ENCODE measurements at places on chromosomes 4 and X.

DNA sequence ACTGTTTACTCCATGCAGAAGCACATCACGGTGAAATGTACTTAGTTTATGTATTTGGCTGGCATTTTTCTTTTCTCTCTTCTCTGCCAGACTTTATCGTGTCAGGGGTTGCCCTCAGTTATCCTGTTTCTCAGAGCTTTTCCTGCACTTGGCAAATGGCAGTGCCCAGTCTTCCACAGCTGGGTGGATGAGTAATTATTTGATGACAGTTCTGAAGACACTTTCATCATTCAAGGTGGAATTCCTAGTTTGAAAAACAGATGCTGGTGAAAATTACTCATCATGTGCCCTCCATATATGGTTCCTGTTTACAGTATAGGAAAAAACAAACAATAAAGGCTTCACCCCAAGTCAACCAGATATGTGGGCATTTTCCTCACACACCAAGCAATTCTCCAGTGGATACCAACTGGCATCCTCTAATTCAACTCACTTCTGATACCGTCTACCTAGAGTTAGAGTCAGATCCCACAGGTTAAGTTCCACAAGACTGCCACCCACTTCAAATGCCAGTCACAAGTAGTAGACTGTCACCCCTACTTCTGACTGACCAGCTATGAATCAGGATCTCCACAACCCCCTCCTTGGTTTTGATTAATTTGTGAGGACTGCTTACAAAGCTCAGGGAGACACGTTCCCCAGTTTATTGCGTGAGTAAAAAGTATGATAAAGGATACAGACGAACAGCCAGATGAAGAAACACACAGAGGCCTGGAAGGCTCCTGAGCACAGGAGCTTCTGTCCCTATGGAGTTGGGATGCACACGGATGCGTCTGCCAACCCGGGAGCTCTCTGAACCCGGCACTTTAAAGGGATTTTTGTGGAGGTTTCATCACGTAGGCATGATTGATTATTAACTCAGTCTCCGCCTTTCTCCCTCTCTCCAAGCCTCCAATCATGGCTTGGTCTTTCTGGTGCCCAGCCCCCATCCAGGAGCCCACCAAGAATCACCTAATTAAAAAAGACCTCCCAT, 72.9 kb downstream of the CLDN34 start:
- DNase-seq: no peak

DNA sequence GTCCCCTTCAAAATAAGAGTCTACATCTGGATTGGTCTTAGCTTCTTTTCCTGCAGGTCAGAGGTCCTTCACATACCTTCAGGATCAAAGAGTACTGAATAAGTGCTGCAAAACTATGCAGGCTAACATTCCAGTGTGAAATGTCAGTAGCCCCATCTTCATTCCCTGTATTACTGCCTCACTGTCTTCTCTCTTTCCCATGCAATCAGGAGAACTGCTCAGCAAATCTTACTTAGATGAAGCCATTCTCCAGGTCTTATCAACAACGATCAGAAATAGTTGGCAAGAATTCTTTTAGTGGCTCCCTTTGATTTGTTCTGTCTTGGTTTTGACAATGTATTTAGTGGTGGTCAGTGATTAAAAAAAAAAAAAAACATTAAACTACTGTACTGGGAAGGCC, 26.0 kb upstream of the IQCM start:
- DNase-seq: no peak

DNA sequence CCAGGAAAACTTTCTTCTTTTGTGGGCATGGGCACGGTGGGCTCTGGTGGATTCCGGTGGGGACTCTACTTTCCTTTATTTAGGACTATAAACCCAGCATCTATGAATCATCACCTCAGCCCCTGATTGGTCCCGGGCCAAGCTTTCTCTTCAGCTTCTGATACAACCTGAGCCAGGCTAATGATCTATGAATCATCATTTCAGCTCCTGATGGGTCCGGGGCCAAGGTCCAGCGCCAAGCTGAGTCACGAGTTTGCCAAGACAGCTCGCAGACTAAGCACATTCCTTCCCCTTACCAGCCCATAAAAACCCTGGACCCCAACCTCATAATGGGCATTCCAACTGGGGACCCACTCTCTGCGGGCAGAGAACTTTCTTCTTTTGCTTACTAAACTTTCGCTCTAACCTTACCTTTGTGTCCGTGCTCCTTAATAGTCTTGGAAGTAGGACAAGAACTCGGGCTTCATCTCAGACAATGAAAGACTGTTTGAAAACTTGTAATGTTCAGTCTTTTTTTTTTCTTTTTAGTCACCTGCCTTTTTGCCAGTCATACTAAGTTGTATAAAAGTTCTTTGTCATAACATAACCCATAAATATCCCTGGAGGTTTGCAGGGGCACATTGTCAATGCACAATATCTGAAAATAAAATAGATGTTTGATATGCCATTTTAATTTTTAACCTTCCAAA, 904.9 kb upstream of the EPHA5 start:
- DNase-seq: no peak

DNA sequence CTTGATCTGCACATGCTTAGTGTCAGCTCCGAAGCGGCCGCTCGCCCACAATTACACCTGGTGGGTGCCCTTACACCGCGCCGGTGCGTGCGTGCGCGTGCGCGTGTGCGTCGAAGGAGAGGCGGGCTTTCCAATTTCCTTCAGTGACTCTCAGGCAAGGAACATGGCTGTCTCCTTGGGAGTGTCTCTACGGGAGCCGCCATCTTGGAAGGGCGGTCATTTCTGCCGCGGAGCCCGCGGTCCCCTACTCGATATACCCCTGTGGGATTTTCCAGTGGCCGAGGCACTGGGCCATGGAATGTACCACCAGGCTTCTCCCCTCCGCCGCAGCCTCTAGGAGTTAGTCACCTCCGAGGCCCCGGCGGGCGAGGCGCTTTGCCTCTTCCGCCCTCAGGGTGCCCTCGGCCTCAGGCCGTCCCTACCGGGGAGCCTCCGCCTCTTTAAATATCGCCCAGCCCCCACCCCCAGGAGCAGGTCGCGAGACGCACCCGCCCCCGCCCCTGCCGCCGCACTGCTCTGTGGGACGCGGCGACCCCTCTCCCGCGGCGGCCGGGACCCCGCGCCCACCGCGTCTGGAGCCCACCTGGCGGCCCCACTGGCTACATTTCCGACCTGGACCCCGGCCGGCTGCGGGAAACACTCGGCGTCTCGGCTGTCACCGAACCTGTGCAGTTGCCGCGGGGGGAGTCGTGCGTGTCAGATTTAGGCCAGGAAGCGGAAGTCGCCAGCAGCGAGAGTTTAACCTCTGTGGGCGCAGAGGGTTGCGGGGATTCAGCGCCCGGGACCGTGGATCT, at the start of gene ZNF41:
TSS of gene ZNF41 (minus strand) at position 711 of the 794 bp plus-strand sequence. CDS start 15,741 bp downstream, outside the sequence.
- peak; percentile 75 for DNase-seq

GRCh38 chr4:10212400-10212799, 95.8 kb upstream of the WDR1 start:
- no peak for DNase-seq

- DNase-seq: no peak
Measured at GRCh38 chrX:52217494-52218160, 32.9 kb downstream of the MAGED4 start.

DNA sequence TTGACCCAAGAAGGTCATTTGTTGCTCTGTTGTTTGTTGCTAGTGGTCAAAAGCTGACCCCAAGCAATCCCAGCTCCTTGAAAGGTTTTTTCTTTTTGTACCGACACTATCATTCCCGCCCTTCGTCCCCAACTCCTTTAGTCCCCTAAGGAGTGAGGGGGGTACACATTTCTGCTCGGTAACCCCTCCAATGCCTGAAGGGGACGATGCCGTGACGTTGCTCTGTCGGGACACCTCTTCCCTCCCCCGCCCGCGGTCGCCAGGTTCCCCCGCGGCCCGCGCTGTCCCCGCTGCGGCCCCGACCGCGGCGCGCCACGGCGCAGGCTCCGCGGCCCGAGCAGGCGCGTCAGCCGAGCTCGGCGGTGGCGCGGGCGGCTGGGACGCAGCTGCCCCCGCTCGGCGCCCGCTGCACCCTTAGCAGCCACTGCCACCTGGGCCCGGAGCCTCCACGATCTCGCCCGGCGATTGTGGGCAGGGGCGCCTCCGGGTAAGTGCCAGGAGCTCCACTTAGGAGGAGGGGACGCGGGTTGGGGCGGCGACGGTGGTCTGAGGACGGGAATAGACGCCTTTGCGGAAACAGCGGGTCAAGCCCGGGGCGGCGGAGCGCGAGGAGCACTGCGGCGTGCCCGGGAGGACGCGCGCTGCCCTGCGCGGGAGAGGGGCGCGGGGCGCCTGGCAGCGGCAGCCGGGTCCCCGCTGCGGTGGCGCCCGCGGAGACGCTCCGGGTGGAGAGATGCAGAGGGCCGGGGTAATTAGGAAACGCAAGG, at the start of gene GLRB:
TSS of gene GLRB (plus strand) at position 340 of the 767 bp plus-strand sequence. CDS start 1,875 bp downstream, outside the sequence.
- DNase-seq: peak; percentile 6

DNA sequence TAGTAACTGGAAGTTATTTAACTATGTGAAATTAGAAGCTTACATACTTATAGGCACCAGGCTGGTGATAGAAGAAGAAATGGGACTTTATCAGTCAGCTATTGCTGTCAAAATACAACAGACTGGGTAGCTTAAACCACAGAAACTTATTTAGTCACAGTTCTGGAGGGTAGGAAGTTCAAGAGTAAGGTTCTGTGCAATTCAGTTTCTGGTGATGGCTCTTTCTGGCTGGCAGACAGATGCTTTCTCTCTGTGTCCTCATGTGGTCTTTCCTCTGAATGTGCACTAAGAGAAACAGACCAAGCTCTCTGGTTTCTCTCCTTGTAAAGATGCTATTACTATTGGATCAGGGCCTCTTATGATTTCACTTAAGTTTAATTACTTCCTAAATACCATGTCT, 92.1 kb upstream of the ANKRD50 start:
- DNase-seq: no peak

- DNase-seq: no peak
Measured at GRCh38 chr4:48680848-48681568, 99.1 kb downstream of the FRYL start.

DNA sequence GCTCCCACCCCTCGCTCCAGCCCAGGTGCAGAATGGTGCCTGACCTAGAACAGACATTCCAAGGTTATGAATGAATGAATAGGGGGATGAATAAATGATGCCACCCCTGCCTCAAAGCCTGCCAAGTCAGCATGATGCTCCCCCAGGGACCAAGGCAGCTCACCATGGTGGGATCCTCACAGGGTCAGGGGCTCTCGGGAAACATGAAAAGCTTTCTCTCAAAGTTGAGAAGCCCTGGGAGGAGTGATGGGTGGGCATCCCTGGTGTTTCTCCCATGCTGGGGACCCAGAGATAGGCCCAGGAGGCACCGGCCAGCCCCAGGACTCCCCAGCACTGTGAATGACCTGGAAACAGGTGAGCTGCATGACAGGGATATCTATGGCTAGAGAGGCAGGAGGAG, 58.9 kb downstream of the HTRA3 start:
- DNase-seq: no peak

All from NCI-H2171 (cell line).